ENCODE measurements at places on chromosomes 13 and 19. TPM values are rescaled to one million over a fixed set of nuclear protein-coding genes. Genes with fewer than 3 reads are reported as not detected.

DNA sequence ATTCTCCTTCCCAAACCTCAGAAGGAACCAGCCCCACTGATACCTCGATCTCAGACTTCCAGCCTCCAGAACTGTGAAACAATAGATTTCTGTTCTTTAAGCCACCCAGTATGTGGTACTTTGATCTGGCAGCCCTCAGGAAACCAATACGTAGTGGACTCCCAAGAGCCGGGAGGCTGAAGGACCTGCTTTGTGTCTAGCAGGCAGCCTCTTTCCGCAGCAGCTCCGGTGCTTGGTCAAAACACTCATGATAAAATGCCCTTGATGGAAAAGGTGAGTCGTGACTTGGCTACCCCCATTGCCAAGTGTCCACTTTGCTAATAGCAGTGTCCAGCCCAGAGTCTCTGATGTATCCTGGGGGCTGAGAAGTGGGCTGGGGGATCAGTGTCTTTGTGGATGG lies 158.8 kb upstream of the TMTC4 start:
- no peak for DNase-seq

Gene ZNF837
- 4.4 TPM for total RNA-seq

- DNase-seq = no peak
Measured at GRCh38 chr13:25707726-25708125, 336.0 kb downstream of the ATP8A2 start.

DNA sequence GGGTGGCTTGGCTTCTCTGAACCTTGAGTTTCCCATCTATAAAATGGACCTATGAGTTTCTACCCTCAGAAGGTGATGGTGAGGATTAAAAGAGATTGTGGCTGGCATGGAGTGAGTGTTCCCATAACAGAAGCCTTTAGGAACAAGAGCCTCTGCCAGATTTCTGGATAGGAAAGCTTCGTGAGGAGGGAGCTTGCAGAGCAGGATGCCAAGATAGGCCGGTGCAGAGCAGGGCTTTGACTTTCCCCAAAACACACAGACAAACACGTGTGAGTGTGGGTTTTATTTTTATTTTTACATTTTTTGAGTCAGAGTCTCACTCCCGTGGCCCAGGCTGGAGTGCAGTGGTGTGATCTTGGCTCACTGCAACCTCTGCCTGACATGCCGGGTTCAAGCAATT lies 3.7 kb upstream of the CNN1 start:
- DNase-seq = peak; percentile 56

- no peak for DNase-seq
Measured at GRCh38 chr13:96629331-96629730, 364.9 kb downstream of the OXGR1 start.

- DNase-seq = peak; percentile 60
Measured at GRCh38 chr19:18768997-18769891, 21.9 kb downstream of the COMP start.

- peak; percentile 17 for DNase-seq
Measured at GRCh38 chr19:33054623-33055022, 10.1 kb downstream of the RHPN2 start.

GRCh38 chr19:296476-297225 lies 5.4 kb upstream of the PLPP2 start:
- DNase-seq = peak; percentile 44

DNA sequence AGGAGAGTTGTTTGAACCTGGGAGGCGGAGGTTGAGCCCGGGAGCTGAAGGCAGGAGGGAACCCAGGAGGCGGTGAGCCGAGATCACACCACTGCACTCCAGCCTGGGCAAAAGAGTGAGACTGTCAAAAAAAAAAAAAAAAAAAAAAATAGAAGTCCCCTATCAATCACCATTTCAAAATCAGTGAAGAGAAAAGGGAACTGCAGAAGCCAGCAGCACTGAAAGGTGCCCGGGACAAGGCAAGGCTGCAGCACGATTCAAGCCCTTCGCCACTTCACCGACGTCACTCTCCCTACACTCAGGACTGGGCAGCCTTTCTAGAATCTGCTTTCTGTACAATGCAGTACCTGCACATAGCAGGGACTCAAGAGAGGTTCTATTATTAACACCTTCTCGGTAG lies 21.9 kb upstream of the USP12 start:
- no peak for DNase-seq

GRCh38 chr13:84683448-84683847 lies 801.2 kb upstream of the SLITRK1 start:
- no peak for DNase-seq

DNA sequence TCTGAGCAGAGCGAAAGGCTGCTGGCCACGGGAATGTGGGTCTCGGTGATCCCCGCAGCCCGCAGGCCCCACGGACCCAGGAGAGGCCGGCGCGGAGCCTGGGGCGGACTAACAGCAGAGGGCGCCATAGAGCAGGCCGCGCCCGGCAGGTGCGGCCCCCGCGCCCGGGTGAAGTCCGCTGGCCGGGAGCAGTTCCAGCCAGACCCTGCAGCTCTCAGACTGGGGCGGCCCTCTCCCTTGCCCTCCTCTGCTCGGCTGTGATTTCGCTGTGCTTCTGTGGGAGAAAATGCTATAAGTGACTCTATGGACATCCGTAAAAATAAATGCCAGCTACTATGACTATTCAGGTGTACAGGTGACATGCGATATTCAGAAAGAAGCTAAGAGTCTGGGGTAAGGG lies 37.7 kb downstream of the GSX1 start:
- peak; percentile 92 for DNase-seq

- no peak for DNase-seq
Measured at GRCh38 chr19:16003391-16003790, 54.6 kb downstream of the OR10H4 start.

DNA sequence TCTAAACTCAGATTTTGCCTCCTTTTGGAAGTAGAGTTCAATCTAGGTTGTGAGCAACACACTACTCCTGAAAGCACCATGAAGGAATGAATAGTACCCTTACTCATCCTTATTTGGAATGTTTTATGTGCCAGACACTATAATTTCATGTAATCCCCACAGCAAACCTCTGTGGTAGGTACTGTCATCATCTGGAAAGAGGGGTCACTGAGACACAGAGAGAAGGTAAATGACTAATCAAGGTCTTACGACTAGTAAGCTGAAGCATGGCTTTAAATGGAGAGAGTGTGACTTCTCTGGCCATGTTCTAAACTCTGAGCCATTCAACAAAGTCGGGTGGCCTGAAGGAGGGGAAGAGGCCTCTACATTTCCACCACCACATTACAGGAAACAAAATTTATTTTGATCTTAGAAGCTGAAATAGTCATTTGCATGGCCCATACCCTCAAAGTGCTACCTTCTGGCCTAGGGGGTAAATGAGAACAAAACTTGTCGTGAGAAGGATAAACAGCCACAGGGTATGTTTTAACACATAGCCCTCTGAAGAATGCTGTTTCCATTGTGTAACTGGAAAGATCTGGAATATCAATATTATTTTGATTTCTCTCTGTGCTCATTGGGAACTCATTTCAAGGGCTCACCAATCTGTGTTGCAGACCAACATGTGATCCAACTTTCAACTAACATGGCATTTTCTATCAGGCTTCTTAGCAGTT lies 180.8 kb upstream of the RFC3 start:
- DNase-seq = no peak

DNA sequence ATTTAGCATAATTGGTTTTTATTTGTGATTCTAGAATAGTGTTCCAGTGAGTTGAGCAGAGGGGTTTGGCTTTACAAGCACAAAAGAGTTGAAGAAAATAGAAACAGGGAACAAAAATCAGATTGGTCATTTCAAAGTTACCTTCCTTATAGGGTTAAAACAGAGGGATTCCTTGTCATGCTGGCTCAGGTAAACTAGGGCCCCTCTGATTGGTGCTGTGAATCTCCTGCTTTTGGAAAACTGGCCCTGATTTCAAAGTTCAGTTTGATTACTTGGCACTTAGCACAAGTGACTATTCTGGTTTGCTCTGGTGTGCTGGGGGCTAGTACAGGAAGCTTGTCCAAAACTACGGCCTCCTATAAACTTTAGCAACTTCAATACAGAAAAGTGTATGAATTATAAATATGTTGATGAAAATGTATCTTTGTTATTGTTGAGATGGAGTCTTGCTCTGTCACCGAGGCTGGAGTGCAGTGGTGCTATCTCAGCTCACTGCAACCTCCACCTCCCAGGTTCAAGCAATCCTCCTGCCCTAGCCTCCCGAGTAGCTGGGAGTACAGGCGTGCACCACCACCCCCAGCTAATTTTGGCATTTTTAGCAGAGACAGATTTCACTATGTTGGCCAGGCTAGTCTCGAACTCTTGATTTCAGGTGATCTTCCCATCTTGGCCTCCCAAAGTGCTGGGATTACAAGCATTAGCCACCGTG lies 1.9 kb upstream of the MRPS31 start:
- no peak for DNase-seq

Gene HPN
- under 0.01 TPM for total RNA-seq

- DNase-seq = no peak
Measured at GRCh38 chr19:53388904-53389303, 6.0 kb upstream of the ZNF765 start.

- no peak for DNase-seq
Measured at GRCh38 chr13:107907065-107907805, 308.1 kb downstream of the LIG4 start.

GRCh38 chr13:113573065-113573464 lies 11.5 kb upstream of the TFDP1 start:
- no peak for DNase-seq

- no peak for DNase-seq
Measured at GRCh38 chr13:75222031-75222430, 259.9 kb downstream of the TBC1D4 start.

GRCh38 chr19:18437491-18438330 lies at the start of gene ISYNA1:
ISYNA1 (minus strand) TSS chr19:18438133; CDS start chr19:18437979, 154 bp downstream.
- peak; percentile 97 for DNase-seq

GRCh38 chr19:35347171-35347929 lies at the start of gene FFAR1:
FFAR1 (plus strand) TSS chr19:35347902; CDS start chr19:35351552, 3,650 bp downstream.
- no peak for DNase-seq

Gene ZNF225
- 6.8 TPM for total RNA-seq

Measured in osteoblast (primary cell).